ENCODE measurements at places on chromosomes 3 and 15.

DNA sequence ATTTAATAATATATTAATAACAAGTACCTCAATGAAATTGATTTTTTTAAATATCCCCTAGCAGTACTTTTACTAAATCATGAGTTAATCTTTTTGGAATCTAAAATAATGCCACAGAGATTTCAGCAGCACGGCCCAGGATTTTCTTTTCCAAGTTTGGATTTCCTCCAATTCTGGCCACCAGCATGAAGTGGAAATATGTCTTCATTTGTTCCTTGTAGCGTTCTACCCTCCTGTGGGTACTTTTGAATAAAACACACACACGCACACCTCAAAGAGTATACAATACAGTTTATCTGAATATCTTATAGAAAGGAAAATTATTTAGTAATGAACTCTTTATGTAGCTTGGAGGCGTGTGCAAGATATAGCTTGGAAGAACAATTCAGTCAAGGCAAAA lies 125.1 kb upstream of the STT3B start:
- no peak for DNase-seq

GRCh38 chr3:157532529-157533297 lies 29.5 kb upstream of the VEPH1 start:
- no peak for DNase-seq

GRCh38 chr15:48800811-48801455 lies 9.9 kb downstream of the CEP152 start:
- no peak for DNase-seq

DNA sequence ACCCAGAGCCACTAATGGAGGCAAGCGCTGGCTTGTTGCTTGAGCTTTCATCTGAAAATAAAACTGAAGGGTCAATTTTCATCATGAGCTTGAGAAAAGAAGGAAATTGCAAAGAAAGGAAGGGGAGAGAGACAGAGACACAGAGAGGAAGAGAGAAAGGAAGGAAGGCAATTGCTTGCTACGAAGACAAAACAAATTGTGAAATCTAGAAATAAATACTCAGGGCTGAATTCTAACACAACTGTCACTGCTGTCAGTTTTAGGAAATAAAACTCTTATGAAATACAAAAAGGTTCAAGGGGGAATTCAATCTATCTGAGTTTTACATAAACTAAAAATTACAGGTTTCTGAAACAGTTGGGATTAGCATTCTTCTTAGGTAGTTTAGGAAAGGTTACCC lies 36.7 kb downstream of the FOXP1 start:
- DNase-seq = no peak

GRCh38 chr3:18446149-18446825 lies 21.1 kb upstream of the SATB1 start:
- DNase-seq = no peak

- no peak for DNase-seq
These were observed 14.2 kb upstream of the IQSEC1 start for GRCh38 chr3:13087320-13087990.

DNA sequence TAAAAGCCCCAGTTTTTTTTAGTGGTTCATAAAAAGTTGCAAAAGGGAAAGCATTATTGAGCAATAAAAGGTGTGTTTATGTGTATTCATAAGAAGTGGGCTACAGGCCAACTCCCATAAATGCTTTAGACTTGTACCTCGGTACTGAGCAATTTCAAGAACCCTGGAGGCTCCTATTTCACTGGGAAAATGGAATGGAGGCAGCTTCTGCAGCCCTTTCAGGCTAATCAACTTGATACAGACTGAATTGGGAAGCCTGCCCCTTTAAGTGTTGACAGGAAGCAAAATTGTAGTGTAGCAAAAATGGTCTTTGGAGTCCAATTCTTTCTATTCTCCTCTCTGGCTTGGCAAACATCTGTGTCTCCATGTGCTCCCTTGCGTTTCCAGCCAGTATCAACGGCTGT lies 118.8 kb downstream of the ECT2 start:
- no peak for DNase-seq

GRCh38 chr3:15974647-15975046 lies 176.9 kb upstream of the ANKRD28 start:
- peak; percentile 31 for DNase-seq

- no peak for DNase-seq
These were observed 27.8 kb upstream of the ADGRG7 start for GRCh38 chr3:100581650-100582049.

GRCh38 chr15:66855041-66855440 lies 153.0 kb downstream of the SMAD6 start:
- DNase-seq = no peak

- DNase-seq = no peak
These were observed 391.4 kb upstream of the FRG2C start for GRCh38 chr3:75272691-75273090.

- DNase-seq = no peak
These were observed at the start of gene UBA7 for GRCh38 chr3:49813497-49814174. Gene UBA7, minus strand, starts transcription at chr3:49813953. Its CDS starts 166 bp downstream, at chr3:49813787.

DNA sequence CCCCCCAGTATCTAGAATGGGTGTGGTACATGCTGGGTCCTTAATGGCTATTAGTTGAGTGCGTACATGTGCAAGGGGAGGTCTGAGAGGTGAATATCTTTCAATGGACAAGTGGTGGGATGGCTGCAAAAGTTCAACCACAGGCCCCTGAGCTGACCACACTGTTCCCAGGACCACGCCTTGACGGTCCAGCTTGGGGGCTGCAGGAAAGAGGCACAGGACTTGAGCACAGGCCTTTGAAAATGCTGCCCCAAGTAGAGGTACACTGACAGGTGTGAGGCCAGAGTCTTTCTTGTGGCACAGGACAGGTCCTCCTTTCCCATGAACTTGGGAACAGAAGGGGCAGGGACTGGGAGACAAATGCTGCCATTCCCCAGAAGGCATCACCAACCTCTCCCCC lies 24.0 kb downstream of the AMOTL2 start:
- no peak for DNase-seq

- DNase-seq = no peak
These were observed 90.2 kb downstream of the LINGO1 start for GRCh38 chr15:77542491-77543001.

- no peak for DNase-seq
These were observed 48.8 kb downstream of the BLM start for GRCh38 chr15:90765966-90766365.

- no peak for DNase-seq
These were observed 163.8 kb downstream of the FBLN2 start for GRCh38 chr3:13712682-13713180.

- no peak for DNase-seq
These were observed 518 bp downstream of the OXSR1 start for GRCh38 chr3:38165722-38166387.

DNA sequence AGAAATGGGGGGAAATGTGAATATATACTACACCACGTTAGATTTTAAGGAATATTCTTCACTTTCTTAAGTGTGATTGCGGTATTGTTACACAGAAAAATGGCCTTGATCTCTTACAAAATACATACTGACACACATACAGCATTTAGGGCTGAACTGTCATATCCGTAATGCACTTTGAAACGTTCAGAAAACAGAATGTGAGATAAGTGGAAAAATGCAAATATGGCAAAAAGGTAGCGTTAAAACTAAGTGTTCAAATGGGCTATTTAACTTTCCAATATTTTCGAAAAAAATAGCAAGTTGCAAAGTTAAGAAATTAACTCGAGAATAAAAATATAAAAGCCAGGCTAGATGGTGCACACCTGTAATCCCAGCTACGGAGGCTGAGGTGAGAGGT lies 1.8 kb downstream of the ZNF280D start:
- DNase-seq = no peak

DNA sequence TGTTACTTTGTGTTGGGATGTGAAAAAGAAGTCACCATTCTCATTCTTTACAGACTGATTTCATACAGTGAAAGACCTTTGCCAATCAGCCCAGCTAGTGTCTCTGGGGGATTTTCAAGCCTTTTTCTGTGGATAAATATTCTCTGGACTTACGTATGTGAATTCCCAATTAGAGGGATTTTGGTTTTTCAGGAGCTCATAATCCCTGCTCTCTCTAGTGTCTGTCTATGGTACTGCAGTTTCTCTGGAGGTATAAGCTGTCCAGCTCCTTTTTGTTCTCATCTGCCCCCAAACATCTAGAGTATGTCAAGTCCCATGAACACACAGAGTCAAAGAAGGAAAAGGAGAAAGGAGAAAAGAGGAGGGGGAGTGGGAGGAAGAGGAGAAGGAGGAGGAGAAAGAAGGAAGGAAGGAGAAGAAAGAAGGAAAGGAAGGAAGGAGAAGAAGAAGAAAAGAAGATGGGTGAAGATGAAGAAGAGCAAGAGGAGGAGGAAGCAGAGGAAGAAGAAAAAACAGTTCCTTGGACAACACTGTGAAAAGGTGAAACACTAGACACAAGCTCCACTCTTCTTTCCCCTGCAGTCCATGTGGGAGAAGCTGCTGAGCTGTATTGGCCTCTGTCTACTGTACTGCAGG lies 218.6 kb downstream of the GREM1 start:
- no peak for DNase-seq

GRCh38 chr3:132623646-132624045 lies 26.6 kb downstream of the ACKR4 start:
- no peak for DNase-seq

DNA sequence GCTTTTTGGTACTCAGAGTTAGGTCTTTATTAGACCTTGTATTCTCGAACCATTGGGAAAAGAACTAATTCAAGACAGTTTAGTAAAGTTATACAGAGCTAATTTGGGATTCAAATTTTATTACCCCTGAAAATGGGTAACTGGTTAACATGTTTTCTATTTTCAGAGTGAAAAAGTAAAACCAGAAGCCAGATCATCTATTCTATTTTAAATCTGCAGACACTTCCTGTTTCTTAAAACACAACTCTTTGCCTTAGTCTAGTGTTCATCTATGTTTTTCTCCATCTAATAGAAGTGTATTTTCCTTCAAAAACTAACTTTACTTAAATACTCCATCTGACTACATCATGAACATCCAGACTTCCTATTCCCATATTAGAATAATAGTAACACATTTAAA lies 113.4 kb downstream of the CCNL1 start:
- no peak for DNase-seq

- no peak for DNase-seq
These were observed 82.2 kb upstream of the GOLGA8B start for GRCh38 chr15:34665498-34666116.

DNA sequence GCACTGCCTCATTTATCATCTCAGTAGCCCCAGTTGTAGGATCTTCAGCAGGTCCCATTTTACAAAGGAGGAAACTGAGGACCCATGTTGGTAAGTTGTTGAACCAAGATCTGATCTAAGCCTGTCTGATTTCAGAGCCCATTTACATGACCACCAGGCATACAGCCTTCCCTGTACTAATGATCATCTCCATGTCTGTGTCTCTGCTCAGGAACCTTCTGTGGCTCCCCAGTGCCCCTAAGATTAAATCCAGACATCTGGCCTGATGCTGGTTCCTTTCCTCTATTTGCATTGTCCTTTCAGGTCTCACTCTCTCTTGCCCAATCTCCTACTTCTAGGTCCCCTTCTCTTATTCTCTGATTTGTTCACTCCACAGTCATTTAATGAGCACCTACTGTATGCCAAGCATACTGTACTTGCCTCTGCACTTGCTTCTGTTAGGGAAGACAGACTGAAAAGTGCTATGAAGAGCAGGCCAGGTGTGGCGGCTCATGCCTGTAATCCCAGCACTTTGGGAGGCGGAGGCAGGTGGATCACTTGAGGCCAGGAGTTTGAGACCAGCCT lies 32.4 kb downstream of the ATP2B2 start:
- no peak for DNase-seq

DNA sequence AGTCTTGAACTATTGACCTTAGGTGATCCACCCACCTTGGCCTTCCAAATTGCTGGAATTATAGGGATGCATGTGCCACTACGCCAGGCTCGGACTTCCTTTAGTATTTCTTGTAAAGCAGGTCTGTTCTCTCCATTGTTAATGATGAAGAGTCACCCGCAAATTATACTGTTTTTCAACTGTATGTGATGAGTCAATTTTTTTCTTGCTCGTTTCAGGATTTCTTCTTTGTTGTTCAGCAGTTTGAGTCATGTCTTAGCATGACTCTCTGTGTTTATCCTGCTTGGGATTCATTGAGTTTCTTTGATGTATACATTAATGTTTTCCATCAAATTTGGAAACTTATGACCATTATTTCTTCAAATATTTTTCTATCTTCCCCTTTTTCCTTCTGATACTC lies 28.9 kb downstream of the GRAMD1C start:
- no peak for DNase-seq

DNA sequence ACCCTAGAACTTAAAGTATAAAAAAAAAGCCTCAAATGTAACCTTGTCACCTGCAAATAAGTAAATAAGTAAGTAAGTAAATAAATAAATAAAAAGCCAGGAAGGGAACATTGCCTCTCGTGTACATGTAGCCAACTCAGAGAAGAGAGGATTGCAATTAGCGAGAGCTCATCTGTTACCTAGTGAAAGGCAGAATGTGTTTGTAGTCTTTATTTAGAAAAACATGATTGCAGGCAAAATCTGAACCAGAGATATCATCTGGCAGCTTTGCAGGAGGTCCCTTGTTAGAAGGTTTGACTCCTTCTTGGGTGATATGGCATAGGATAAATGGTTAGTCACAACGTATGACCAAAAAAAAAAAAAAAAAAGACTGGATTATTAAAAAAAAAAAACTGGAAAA lies 71.6 kb upstream of the SYN2 start:
- no peak for DNase-seq

DNA sequence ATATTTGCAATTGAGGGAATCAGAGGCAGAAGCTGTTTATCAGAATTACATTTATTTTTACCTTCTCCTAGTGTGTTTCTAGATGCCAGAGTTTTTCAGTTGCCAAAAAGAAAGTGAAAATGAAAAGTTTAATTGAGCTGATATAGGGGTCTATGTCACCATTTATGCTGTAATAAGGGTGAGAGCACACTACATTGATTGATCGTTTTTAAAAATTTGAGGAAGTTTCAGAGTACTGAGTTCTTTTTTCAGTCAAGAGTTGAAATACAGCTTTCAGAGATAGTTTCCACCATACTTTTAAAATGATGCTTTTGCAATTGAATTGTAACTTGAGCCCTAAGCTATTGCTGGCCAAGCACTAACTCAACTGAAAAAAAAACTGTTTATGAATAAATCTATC lies 326.9 kb downstream of the UNC13C start:
- no peak for DNase-seq

- DNase-seq = no peak
These were observed 7.9 kb upstream of the ARPP19 start for GRCh38 chr15:52576692-52577091.

DNA sequence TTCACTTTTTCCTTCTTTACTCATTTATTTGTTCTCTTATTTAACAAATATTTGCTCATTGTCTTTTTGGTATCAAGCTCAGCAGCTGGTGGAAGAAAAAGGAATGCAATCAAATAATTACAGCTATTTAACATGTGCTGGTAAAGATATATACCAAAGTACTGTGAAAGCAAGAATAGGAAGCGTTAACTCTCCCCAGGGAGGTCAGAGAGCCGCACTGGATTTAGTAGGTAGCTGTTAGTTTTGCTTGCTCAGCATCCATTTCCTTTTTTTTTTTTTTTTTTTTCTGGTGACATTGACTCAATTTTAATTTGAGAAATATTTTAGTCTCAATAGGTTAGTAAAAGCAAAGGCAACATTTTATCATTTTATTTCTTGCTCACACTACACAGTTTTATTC lies 308.5 kb upstream of the MDFIC2 start:
- no peak for DNase-seq
